ENCODE measurements at places on chromosomes 2 and 18.

DNA sequence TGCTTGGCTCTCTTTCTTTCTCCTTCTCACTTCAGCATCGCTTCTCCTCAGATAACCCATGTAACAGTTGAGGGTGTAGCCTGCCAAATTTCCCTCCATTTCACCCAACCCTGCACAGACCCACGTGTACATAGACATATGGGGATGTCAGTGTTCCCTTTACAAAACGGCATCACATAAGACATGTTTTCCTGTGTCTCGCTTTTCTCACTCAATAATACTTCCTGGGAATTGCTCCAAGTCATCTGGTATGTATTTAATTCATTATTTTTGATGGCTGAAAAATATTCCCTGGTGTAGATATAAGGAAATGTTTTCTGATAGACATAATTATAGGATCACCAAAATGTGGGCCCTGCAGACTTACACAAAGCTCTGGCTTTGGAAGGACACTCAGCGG lies 176.8 kb downstream of the LOXHD1 start:
- no peak for DNase-seq

DNA sequence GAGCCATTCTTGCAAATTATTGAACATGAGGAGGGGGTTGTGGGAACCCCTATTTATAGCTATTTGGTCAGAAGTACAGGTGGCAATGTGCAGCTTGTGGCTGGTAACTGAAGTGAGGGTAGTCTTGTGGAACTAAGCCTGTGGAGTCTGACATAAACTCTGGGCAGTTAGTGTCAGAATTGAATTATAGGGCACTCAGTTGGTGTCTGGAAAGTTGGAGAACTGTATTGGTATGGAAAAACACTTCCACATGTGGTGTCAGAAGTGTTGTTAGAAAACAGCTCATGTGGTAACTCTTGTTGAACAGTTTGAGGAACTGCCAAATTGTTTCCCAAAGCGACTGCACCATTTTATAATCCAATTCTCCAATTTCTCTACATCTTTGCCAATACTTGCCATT lies 7.5 kb downstream of the RALBP1 start:
- DNase-seq: no peak

DNA sequence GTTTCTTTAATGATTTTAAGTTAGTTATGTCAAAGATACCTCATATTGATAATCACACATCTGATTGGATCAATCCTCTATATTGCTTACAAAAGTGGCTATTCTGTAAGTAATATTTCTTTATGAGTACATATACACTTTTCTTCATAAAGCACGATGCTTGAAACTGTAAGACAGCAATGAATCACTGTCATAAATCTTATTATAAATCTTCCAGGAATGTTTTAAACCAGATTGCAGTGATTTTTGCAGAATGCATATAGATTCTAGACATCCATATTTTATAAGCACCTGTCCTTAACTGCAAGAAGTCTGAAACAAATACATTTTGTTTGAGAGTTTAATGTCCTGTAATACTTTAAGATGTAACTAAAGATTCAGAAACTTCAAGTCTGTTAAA lies 367.0 kb upstream of the FANCL start:
- no peak for DNase-seq

- DNase-seq: no peak
Observed at GRCh38 chr2:8098476-8099266, 583.2 kb upstream of the ID2 start.

GRCh38 chr18:22613788-22614187 lies 196.1 kb upstream of the CTAGE1 start:
- no peak for DNase-seq

GRCh38 chr18:12921178-12921577 lies 26.6 kb upstream of the SEH1L start:
- no peak for DNase-seq

GRCh38 chr2:215280326-215280725 lies 31.5 kb upstream of the ATIC start:
- no peak for DNase-seq

- DNase-seq: no peak
Observed at GRCh38 chr2:135762022-135762421, 20.4 kb downstream of the UBXN4 start.

GRCh38 chr2:197152451-197153228 lies 157.9 kb downstream of the ANKRD44 start:
- DNase-seq: no peak

- DNase-seq: no peak
Observed at GRCh38 chr18:3440341-3440740, 9.6 kb upstream of the TGIF1 start.

DNA sequence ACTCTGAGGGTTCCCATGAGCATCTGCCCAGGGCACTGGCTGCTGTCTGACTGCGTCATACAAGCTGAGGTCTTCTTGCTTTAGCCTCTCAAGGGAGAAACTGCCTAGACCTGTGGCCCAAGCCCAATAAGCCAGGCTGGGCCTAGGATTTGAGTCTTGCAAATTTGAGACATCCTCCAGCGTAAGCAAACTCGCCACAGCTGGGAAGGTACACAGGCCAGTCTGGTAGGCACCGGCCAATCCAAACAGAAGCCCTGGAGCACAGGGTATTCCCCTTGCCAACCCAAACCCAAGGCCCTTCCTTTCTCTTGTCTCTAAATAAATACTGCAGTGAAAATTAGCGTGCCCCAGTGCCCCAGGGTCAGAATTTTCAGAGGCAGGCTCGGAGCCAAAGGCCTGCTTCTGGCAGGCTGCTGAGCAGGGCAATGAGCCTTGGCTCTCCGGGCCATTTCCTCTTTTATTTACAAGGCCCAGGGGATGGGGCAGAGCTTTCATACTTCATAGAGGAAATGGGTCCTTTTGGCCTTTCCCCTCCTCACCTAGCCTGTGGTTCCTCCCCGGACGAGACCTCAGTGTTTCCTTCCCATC lies 33.3 kb downstream of the POLR1A start:
- DNase-seq: peak; percentile 18

DNA sequence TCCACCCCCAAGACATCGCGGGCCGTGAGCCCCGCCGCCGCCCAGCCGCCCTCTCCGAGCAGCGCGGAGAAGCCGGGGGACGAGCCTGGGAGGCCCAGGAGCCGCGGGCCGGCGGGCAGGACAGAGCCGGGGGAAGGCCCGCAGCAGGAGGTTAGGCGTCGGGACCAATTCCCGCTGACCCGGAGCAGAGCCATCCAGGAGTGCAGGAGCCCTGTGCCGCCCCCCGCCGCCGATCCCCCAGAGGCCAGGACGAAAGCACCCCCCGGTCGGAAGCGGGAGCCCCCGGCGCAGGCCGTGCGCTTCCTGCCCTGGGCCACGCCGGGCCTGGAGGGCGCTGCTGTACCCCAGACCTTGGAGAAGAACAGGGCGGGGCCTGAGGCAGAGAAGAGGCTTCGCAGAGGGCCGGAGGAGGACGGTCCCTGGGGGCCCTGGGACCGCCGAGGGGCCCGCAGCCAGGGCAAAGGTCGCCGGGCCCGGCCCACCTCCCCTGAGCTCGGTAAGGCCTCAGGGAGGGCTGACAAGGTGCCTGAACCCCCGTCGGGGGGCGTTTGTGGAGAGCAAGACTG lies 14.2 kb downstream of the SPEG start:
- DNase-seq: no peak

DNA sequence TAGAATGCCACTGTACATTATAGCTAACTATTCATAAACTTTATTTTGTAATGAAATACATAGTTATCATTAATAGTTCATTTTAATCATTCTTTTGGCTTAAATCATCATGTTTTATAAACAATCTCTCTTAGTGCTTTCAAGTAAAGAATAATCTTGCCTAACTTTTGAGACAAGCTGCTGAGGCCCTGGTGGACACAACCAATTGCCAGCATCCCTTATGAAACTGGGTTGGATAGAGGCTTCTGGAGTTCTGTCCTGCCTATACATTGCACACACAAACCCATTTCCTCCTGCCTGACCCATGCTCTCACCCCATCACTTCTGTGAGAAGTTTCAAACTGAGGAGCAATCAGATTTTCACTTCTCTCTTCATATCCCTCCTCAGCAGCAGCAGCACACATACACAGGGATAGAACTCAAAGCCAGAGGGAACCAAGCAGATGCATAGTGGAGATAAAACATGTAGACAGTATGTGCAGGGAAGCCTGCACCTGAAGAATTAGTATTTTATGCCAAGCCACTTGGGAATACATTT lies 450.0 kb upstream of the SLC14A2 start:
- no peak for DNase-seq

DNA sequence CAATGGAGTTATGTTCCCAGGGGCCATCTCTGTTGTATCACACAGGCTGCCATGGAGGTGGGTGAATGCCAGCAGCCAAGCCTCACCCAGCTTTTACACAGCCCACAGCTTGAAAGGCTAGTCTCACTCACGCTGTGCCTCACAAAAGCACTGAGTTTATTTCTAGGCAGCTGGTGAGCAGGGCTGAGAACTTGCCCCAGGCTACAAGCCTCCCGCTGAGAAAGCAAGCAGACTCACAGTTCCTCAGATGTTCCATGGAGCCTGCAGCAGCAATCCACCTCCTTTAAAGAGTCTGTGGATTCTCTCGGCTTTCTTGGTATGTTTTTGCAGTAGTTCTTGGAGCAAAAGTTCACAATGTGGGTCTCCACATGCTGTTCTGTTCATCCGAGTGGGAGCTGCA lies 40.9 kb upstream of the ALKAL2 start:
- DNase-seq: peak; percentile 58

GRCh38 chr2:166184789-166185188 lies 57.0 kb upstream of the SCN1A start:
- no peak for DNase-seq

- DNase-seq: no peak
Observed at GRCh38 chr2:192208848-192209247, 14.1 kb upstream of the TMEFF2 start.

Data from NCI-H2081 treated with DMSO at 0.1 percent for 48 hours (cell line).